GDM1 (cell line): ENCODE measurements at places on chromosomes 11 and 22.

DNA sequence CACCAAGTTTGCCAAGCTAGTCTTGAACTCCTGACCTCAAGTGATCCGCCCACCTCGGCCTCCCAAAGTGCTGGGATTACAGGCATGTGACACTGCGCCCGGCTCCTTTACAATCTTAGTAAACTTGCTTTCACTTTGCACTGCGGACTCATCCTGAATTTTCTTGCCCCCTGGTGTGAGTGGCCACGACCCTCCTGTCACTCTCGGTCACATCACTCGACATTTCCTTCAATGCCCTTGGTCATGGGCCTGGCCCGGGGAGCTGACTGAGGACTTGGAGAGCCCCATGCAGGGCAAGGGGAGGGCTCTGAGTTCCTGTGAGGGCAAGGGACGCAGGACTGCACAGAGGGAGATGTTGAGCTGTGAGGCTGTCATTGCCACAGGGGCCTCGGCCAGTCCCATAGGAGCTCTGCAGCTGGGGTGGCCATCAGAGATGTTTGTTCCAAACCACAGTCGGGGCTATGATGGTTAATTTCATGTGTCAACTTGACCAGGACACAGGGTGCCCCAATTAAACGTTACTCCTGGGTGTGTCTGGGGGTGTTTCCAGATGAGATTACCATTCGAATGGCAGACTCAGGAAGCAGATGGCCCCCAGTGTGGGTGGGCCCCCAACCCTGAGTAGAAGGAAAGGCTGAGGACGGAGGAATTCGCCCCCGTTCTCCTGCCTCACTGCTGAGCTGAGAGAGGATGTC lies 21.2 kb downstream of the A4GALT start:
- no peak for DNase-seq

DNA sequence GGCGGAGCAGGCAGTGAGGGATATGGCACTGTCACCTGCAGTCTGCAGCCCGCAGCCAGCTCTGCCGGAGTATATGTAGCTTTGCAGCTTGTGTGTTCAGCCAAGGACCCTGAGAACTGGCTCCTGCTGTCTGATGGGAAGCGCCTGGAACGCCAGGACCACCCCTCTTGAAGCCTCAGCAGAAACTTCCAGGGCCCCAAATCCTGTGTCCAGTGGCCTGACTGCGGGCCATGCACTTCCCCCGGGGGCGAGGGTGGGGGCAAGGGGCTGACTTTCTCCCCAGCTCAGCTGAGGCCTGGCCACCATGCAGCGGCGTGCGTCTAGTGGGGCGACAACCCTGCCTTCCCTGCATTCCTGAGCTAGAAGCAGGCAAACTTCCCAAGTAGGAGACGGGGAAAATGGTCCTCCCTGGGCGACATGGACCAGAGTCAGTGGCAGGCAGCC lies 32.3 kb downstream of the PISD start:
- no peak for DNase-seq

DNA sequence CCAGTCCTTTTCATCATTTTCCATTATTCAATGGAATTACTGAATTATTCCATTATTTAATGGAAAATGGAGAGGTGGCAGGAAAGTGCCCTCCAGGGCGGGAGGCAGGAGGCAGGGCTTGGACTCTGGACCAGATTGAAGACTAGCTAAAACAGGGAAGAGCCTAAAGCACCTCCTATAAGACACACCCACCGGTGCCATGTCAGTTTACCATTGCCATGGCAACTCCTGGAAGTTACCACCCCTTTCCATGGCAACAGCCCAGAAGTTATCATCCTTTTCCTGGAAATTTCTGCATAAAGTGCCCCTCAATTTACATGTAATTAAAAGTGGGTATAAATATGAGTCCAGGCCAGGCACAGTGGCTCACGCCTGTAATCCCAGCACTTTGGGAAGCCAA lies 443.7 kb downstream of the TBC1D22A start:
- DNase-seq: no peak

GRCh38 chr11:124899383-124900145 lies 1.9 kb upstream of the ROBO4 start:
- no peak for DNase-seq

DNA sequence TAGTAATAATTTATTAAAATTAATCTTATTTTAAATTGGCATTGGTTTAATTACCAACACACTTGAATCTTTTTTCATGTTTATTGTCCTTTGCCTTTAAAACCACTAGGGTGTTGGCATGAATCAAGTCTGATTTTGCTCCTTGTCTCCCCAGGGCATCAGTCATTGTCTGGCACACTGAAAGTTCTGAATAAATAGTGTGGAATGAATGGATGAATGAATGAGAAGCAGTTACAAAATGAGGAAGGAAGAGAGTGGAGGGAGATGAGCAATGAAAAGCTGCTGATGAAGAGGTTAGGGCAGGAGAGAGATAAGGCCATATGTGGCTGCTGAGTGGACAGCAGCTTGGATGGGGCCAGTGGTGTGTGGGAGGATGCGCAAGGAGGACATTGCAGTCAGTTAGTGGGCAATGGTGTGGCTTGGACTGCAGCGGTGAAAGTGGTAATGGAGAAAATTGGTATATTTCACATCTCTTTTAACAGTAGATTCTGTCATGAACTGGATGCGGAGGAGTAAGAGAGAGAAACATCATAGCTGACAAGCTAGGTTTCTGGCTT lies 132.0 kb downstream of the SPON1 start:
- no peak for DNase-seq

GRCh38 chr11:109439684-109440083 lies 17.7 kb downstream of the C11orf87 start:
- no peak for DNase-seq

DNA sequence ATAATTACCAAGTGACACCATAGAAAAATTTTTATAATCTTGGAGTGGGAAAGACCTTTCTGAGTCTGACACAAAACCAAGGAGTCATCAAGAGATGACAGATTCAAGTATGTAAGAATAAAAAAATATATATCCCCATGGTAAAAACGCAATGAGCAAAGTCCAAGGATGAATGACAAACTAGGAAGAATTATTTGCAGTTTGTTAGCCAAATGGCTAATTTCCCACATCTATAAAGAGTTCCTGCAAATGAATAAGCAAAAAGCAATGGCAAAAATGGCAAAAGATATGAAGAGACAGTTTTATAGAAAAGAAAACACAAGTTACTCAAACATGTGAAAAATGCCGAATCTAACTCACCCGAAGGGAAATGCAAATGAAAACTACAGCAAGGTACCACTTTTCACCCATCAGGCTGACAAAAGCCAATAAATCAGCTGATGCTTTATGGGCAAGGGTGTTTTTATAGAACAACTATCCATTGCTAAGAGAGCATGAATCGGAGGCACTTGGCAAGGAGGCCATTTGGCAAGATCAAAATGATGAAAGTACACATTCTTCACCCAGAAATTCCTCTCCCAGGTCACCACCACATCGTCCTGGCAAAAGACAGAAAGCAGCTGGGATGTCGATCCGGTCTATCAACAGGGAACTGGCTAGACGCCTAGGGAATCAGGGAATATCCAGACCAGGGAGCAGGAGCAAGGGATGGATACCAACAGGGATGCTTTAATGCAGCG lies 21.1 kb upstream of the KLHL35 start:
- no peak for DNase-seq

DNA sequence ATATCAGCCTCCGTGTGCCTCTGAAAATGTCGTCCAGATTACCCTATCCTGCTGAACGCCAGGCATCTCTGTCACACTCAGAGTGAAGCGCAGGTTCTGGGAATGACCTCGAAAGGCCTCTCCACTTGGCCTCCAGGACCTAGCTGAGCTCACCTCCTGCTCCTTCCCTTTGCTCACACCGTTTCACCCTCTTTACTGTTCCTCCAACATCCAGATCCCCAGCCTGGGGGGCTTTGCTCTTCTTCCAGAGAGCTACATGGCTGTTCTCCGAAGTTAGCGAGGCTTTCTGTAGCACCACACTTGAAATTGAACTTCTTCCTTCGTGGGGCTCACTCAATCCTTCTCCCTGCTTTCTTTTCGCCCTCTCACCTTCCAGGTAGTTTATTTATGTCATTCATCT lies 27.9 kb downstream of the GLB1L2 start:
- DNase-seq: no peak

DNA sequence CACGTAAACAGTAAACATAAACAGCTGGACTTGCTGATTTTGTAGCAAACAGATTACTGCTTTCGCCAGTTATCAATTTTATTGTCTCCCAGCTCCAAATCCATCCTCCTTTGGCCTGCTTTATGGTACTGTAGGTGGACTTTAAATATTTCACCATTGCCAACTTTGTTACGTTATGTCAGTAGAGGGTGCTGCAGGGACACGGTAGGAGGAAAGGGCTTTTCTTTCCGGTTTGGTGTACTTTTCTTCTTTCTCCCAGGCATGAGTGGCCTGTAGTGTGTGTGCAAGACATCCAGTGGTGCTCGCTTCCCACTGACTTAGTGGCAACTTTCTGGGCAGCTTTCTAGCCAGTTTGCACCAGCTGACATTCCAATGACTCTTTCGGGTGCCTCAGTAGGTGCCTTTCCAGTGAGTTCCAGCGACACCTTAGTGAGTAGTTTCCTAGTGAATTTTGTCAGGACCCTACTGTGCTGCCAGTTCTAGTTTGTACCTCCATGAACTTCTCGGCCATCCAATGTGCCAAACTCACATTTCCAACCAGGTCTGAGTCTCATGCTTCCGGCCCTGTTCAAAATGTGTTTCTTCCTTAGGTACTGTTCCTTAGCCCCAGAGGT lies 267.6 kb upstream of the TENM4 start:
- DNase-seq: no peak

- no peak for DNase-seq
These were observed 30.9 kb upstream of the CSNK1E start for GRCh38 chr22:38347944-38348750.

DNA sequence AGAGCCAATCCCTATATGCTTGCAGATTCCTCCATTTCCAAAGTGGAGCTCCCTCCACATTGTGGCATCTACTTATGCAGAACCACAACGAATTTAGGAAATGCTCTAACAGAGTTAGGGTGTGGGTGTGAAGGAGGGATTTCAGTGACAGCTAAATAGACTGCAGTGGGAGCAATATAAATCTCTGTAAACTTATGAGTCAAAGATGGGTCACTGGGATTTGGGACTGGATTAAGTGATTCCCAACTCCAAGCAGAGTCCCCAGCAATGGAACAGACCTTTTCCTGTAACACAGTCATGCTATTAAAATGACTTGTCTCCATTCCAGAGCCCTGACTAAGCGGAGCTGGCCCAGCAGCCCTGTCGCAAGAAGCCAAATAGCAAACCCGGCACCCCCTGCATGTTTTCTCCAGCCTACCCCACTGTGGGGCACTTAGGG lies 36.6 kb downstream of the RPL27A start:
- no peak for DNase-seq

GRCh38 chr11:15617126-15617525 lies 502.4 kb downstream of the INSC start:
- no peak for DNase-seq
